ENCODE measurements at places on chromosomes 7 and 10.

DNA sequence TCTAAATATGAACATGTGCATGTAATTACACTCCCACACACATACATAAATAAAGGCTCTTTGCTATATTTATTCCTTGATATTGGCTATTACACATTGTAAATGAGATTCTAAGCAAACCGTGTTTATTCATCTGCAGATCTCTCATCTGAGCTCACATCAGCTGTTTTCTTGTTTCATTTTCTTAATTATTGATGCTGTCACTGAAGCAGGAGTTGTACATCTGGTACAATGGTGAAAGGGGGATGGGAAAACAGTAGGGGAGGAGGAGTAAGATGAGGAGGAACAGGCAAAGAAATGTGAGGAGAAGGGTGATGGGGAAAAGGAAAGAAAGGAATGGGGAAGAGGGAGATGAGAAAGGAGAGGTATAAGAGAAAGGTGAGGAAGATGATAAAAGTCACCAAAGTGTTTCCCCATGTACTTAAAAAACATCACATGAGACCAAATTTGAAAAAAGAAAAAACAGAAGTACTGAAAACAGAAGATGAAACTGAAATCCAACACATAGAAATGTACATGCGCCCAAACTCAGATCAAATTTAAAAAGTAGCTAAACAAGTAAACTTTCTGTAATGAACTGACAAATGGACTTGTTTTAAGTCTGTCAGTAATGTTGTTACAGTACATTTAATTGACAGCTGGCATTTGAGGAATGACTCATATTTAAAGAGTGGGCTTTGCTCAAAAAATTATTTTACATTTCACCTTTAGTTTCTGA, 472.2 kb downstream of the ARL4A start:
- DNase-seq: no peak

GRCh38 chr10:119654540-119654939, 3.4 kb downstream of the BAG3 start:
- no peak for DNase-seq

DNA sequence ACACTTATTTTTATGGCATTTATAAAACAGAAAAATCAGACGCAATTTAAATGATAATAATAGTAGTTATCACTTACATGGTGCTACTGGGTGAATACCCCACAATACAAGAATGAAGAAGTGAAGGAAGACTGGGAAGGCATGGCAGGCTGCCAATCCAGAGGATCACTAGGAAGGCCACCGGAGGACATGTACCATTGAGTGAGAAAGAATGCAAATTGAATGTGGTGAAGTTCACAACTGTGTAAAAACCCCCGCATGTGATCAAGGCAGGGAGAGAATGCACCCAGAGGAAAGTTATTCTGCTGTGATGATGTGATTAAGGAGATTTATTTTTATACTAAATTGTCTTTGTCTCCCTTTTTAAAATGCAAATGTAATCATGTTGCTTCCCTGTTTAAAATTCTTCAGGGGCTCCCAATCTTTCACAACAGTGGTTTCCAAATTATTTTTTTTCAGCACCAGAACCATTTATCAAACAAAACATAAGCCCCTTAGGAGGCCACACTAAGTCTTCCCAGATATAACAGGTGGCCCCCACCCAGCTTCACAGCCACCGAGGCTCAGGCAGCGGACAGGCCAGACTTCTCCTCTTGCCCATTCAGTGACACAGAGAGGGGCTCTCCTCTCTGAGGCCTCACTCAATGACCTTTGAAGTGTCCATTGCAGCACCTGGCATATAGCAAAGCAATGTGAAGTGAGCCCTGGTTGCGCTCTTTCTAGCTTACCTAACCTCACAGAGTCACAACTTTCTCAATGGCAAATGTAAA, 59.6 kb downstream of the FRMPD2 start:
- peak; percentile 94 for DNase-seq

- DNase-seq: no peak
These were observed 502 bp downstream of the SLC18A3 start for GRCh38 chr10:49610458-49611165.

- DNase-seq: no peak
These were observed 4.9 kb upstream of the IRF5 start for GRCh38 chr7:128932862-128933179.

DNA sequence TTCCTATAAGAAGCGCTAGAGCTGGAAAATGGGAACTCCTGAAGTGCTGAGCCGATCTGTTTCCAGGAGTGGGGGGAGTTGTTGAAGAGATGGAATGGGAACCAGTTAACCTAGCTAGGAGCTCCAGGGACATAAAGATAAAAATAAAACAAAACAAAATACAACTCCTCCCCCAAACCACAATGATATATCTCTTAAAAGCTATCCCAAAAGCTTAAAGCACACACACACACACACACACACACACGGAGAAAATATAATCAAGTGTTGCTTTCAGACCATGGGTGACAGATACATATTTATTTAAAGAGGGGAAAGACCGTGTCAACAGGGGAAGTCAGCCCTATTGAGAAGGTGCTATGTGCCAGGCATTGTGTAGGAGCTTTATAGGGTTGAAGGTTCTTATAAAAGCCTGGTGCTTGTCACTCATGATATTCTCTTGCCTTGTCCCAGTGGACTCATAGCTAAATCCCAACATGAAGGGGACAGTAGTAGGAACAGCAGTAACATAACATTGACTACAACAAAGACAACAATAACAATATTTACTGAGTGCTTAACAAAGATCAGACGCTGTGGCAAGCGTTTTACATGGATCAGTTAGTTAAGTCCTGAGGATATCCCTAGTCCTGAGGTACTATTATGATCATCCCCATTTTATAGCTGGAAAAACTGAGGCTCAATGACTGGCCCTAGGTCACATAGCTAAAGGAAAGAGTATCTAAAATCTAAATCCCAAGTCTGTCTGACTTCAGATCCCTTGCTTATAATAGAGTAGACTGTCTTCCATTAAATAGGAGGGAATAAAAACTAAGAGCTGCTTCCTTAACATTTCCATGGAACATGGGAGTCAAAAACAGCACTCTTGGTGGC, 115.5 kb downstream of the SPAG6 start:
- no peak for DNase-seq

- no peak for DNase-seq
These were observed 12.9 kb downstream of the GRM8 start for GRCh38 chr7:127239814-127240213.

- DNase-seq: no peak
These were observed 23.6 kb downstream of the ABI1 start for GRCh38 chr10:26837139-26837538.

GRCh38 chr10:17766731-17767130, 14.7 kb downstream of the TMEM236 start:
- DNase-seq: no peak

- no peak for DNase-seq
These were observed 60.7 kb downstream of the VCL start for GRCh38 chr10:74058658-74059057.

DNA sequence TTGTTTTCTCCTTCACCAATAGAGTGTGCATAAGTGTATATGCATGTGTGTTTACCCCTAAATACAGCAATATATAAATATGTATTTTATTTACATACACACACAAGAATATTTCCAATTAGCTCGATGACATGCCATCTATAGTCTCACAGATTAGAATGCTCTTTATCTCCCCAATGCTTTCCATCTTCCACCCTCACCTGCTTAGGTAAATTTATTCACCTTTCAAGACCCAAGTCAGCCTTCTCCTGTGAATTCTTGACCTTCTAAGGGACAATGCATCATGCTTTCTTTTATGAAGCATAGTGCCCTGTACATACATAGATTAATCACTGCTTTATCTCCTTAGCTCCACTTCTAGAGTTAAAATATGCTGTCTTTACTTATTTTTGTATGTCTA, 49.7 kb downstream of the SEMA3A start:
- no peak for DNase-seq

- DNase-seq: no peak
These were observed 869 bp downstream of the PSAP start for GRCh38 chr10:71850021-71850742.
